ENCODE measurements at places on chromosomes 11 and 22. TPM values are rescaled to one million over a fixed set of nuclear protein-coding genes. Genes with fewer than 3 reads are reported as not detected.
A peak's percentile ranks its signal among the peaks of the same experiment; 100 is the strongest.

GRCh38 chr11:110219006-110219785, 77.2 kb downstream of the RDX start:
- DNase-seq = no peak

DNA sequence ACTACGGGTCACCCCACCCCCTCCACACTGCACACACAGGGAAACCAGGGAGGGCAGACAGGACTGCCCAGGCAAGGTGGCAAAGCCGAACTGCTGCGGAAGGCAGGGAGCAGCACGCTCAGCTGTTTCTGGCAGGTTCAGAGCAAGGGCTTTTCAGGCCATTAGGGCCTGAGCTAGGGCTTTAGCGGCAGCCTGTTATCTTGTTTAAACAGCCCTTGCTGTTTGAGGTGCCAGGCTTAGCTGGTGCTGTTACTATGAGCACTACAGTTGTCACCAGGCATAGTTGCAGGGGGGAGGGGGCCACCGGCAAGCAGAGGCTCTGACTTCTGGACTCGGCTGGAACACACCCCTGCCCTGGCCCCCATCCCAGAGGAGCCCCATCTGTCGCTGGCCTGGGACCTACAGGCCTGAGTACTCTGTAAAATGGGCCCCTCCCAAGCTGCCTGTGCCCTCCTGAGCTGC, 34.9 kb downstream of the RSPH14 start:
- DNase-seq = no peak

DNA sequence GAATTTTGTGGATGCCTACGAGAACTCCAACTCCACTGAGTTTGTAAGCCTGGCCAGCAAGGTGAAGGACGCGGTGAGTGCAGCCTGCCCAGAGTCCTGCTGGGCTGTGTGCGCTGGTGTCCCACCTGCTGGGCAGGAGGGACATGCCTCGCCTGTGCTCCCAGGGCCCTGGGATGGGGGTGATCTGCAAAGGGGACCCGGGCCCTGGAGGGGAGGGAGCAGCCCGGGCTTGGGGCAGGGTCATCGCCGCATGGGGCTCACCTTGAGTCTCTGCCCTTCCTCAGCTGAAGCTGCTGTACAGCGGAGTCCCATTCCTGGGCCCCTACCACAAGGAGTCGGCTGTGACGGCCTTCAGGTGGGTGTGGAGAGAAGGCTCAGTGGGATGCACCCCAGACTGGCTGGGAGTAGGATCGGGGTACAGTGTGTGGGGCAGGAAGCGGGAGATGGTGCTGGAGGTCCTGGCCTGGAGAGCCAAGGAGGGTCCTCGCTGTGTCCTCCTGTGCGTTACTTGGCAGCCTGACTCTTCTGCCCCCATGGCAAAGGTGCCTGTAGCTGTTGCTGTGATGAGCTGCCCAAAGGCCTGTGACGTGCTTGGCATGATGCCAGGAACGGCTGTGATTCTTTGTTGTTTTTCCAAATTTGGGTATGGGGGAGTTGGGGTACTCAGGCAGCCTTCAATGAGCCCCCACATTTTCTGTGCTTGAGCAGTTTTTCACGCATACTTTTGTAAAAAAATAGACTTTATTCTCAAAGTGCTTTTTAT, 29.2 kb downstream of the ST14 start:
- DNase-seq = no peak

GRCh38 chr11:71563406-71563805, 2.0 kb upstream of the KRTAP5-10 start:
- DNase-seq = no peak

DNA sequence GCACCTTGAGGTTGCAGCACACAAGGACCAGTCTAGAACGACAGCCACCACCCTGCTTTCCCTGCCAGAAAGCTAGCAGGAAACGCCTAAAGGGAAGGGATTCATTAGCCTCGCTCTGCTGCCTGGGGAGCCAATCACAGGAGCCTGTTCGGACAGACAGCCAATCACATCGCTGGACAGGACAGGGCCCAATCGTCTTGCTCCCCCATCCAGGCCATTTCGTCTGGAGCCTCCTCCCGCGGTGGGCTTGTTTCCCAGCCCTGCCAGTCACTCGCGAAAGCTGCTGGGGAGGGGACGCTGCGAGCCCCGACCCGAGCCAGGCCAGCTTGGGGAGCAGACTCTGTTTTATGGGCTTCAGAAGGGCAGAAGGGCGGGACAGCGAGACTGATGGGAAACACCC, 79.8 kb upstream of the NCAM1 start:
- DNase-seq = peak; percentile 83

DNA sequence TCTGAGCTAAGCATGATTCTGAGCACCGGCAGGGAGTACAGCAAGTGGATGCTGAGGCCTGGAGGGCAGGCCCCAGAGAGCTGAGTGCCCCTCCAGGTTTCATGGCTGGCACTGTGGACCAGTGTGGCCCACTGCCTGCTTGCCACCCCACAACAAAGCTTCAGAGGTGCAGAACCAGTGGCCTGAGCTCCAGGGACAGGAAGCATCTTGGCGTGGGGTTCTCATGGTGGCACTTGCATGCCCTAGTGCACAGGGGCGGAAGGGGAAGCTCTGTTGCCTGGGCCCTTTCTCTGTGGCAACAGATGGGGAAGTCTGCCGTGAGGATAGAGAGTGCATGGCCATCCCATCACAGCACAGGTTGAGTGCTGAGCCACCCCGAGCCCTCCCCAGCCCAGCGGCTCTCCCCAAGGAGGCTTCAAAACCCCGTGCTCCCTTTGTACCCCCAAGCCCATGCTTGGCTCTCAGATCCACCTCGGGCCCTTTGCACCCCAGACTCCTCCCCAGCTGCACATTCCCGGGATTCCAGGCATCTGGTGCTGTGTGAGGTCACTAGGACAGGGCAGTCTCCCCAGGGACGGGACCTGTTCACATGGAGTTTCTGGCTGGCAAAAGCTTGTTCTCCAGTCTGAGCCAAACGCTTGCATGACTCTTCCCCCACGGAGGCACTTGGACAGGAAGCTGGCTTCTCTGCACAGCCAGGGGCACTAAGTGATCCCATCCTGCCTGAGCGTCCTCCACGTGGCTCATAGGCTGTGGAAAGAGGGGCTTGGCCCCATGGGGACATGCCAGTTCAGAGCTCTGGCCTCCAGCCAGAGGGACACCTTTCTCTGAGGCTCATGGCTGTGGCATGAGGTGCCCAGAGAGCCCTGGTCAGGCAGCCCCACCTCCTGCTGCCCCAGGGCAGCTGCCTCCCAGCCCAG, 4.2 kb downstream of the SLC25A1 start:
- DNase-seq = peak; percentile 50

- peak; percentile 1 for DNase-seq
These were observed 62.2 kb upstream of the ADA2 start for GRCh38 chr22:17281440-17281841.

KCNK7 gene
- total RNA-seq = 0.35 TPM

NFAM1 gene
- total RNA-seq = 13.5 TPM

MPST gene
- total RNA-seq = 34.4 TPM

NDUFC2 gene
- total RNA-seq = 257 TPM

KCNJ5 gene
- 8.1 TPM for total RNA-seq

MISFA gene
- 3.1 TPM for total RNA-seq

DERL3 gene
- 0.24 TPM for total RNA-seq

Measured in heart left ventricle (tissue), 16 donors.